NCI-H1092 (cell line): ENCODE measurements at places on chromosomes 11 and 22.

DNA sequence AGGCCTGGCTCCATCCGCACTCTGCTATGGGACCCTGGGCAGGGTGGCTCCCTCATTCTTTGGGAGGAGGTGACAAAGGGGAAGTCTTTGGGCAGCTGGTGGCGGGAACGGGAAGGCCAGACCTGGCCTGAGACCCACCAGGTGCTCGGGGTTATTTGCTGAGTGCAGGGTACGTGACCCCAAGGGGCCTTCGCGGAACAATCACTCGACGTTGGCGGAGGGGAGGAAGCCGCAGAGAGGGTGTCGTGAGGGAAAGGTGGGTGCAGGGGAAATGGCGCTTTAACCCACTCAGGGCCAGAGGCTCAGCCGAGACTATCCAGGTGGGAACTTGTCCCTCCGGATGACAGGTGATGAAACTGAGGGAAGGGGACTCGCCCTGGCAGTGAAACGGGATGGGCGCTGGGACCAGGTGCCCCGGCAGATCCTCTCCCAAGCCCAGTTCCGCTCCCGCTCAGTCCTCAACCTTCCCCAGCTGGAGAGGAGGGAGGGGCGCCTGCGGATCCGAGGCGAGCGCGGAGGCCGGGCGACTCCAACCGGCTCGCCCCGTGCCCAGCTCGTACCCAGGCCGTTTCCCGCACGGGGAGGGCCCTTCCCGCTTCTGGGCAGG lies 911 bp downstream of the A4GALT start:
- no peak for DNase-seq

DNA sequence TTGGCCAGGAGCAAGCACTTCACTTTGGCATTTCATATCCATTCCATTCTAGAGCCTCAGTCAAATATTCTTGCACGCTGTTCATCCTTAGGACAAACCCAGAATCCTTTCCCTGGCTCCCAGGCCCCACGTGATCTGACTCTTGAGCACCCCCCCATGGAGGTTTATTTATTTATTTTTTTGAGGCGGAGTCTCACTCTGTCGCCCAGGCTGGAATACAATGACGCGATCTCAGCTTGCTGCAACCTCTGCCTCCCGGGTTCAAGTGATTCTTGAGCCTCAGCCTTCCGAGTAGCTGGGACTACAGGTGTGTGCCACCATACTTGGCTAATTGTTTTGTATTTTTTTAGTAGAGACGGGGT lies 12.7 kb upstream of the TSGA10IP start:
- DNase-seq: no peak

- no peak for DNase-seq
Measured at GRCh38 chr11:1031121-1031899, 5.2 kb downstream of the MUC6 start.

- no peak for DNase-seq
Measured at GRCh38 chr11:80815752-80816453, 1375.1 kb upstream of the TENM4 start.

DNA sequence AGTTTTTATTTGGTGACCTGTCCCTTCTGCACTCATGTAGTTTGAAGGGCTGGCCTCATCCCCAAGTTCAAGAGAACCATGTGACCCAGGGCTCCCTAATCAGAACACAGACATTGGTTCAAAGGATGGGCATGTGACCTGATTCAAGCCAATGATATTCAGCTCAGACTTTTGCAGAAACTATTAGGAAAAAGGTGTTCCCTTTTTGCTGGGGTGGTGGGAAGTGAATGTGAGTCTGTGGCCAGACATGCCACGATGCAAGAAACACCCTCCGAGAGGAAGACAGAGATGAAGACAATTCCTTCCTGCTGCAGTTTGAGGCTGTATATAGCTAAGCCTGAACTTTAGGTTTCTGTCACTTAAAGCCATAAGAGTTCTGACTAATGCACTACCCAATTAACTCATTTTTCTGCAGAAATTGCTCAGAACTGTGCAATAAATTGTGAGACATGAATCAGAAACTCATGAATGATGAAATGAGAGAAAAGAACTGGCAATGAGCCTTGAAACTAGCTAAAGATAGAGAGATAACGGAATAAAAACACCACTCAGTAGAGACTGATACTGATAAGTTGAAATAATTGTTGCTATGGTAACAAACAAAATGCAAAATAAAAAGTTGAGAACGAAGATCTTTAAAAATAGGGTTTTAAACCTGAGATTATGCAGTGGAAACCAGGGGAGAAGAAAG lies 9.2 kb upstream of the MAPK1 start:
- DNase-seq: no peak

DNA sequence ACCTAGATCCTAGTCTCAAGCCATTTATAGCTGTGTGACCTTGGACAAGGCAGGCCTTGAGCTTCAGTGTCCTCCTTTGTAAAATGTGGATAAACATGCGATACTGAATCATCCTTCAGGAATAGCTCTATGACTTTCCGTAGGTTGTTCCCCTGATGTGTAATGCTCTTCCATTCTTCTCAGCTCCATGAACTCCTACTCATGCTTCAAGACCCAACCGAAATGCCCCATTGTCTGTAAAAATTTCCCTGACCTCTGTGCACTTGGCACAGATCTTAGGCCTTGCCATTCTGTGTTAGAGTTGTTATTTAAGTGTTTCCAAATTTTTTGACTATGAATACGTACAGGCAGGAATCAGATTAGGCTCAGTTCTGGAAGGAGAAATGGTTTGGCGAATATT lies 3.3 kb upstream of the BEST1 start:
- DNase-seq: no peak

- no peak for DNase-seq
Measured at GRCh38 chr11:20155683-20156279, 4.5 kb downstream of the DBX1 start.

GRCh38 chr11:126630488-126630887 lies 275.0 kb downstream of the ST3GAL4 start:
- no peak for DNase-seq

- no peak for DNase-seq
Measured at GRCh38 chr22:44541671-44542319, 43.8 kb upstream of the RTL6 start.

DNA sequence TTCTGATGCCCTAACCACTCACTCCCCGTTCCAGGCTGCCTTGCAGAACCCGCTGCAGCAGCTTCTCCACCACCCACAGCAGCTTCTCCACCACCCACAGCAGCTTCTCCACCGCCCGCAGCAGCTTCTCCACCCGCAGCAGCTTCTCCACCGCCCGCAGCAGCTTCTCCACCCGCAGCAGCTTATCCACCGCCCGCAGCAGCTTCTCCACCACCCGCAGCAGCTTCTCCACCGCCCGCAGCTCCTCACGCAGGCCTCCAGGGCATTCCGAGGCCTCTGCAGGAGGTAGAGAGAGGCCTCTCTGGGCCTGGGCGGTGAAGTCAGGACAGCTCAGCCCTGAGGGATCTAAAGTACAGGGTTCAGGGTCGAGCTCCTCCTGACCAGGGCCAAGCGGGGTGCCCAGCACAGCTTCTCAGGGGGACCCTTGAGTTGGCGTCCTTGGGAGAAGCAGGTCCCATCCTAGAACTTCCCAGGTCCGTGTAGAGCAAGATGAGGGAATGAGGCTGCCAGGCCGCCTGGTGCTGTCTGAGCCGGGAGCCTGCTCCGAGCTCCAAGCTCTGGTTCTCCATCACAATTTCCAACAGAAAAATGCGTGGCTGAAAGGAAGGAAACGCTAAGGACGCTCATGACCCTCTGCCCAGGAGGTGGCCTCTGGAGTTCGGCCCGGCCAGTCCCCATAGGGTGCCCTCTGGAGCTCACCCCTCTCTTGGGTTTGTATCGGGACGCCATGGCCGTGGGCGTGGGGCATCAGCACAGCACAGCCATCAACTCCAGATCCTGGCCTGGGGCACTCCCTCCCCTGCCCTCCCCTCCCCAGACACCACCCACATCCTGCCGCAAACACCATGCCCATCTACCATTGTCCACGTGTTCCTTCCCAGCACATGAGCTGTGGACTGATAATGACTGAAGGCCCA lies 528.6 kb downstream of the BRD1 start:
- no peak for DNase-seq
